ENCODE measurements at places on chromosomes 3 and 15.

GRCh38 chr3:100081986-100082692 lies 32.2 kb downstream of the FILIP1L start:
- DNase-seq, result no peak

DNA sequence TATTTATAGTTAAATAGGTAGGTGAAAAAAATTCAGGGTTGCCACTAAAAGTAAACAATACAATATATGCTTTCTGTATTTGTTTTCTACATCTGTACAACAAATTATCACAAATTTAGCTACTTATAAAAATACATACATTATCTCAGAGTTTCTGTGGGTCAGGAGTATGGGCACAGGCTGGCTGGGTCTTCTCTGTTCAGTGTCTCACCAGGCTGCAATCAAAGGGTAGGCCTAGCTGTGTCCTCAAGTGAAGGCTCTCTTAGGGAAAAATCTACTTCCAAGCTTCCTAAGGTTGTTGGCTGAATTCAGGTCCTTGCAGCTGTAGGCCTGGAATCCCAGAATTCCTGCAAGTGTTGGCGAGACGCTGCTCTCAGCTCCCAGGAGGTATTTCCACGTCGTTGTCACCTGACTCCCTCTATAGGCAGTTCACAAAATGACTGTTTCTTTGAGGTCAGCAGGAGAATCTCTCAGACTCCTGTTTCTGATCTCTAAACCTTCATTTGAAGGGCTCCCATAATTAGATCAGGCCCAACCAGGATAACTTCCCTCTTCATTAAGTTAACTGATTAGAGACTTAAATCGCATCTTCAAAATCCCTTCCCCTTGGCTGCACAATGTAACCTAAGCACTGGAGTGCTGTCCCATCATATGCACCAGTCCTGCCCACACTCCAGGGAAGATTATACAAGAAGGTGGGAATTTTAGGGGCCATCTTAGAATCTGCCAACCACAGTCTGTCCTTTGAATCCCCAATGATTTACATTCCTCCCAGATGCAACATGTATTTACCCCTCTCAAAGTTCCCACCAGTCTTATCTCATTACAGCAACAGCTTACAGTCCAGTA lies 296.6 kb downstream of the SUCLG2 start:
- DNase-seq, result no peak

GRCh38 chr3:185763347-185764005 lies 61.4 kb downstream of the IGF2BP2 start:
- DNase-seq, result no peak

- DNase-seq, result no peak
Measured at GRCh38 chr3:55863028-55863427, 375.9 kb upstream of the WNT5A start.

GRCh38 chr15:65209701-65210643 lies 1.3 kb downstream of the CILP start:
- no peak for DNase-seq

GRCh38 chr3:177889161-177889560 lies 647.1 kb upstream of the KCNMB2 start:
- no peak for DNase-seq

DNA sequence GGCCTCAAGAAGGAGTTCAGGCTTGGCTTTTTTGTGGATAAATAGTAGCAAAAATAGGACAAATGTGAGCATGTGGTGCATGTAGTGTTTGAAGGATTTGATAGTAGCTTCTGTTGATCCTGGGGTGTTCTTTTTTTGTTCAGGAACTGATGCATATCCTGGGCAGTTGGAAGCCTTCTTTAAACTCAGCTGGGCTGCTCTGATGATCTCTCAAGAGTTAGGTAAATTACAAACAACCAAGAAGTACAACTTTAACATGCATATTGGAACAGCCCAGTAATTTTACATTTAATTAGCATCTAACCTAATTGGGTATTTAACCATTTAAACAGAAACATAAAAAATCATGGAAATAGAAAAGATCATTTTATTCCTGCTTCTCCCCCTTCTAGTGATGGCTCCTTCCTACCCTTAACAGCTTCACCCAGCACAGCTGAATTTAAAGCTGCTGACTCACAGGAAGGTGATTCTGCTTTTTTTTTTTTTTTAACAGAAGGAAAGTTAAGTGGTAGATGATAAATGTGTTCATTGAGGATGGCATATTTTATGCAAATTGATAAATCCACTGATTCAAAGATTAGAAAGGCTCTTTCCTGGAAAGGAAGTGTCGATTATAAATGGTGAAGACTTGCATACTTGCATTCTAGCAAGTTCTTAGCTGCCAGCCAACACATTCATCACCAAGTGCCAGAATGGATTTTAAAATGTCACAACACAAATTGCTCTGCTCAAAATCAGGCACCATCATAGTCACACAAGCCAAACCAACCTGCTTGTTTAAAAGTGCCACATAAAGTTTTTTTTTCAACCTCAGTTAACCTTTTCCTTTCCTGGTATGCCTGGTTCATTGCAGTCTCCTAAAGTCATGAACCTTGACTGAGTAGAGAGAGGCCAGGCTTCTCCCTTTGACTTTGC lies 20.0 kb downstream of the SLC35G2 start:
- no peak for DNase-seq

- no peak for DNase-seq
Measured at GRCh38 chr15:38253351-38253781, 730 bp downstream of the SPRED1 start.

- DNase-seq, result no peak
Measured at GRCh38 chr15:95368191-95368590, 962.3 kb upstream of the NR2F2 start.

GRCh38 chr3:97999994-98000393 lies 27.8 kb upstream of the RIOX2 start:
- DNase-seq, result no peak

- no peak for DNase-seq
Measured at GRCh38 chr3:106242781-106243180, 374.0 kb upstream of the CBLB start.

DNA sequence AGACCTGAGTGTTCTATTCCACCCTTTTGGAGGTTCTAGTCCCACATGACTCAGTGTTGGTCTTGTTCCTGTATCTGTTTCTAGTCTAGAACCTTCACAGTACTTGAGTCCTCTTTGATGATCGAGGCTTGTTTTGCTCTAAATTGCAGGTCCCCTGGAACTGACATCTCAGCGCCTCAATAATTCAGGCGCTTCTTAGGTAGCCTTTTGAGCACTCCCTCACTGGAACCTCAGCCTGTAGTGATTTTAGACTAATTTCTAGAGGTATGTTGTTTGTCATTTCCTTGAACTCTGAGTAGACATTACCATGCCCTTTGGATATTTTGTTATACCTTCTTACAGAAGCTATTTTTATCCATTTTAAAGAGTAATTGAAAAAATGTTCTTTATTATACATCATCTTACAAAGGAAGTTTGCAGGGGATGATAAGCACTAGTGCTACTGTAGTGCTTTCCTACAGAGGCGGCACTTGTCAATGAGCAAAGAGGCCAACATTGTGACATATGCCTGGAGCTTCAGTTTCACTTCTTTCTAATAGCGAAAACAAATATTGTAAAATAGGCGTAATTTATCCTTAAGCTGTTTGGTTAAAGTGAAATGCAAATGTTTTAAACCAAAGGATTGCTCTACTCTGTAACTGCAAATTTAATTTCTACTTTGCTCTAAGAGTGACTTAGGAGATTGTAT lies 75.7 kb downstream of the EFL1 start:
- DNase-seq, result no peak

DNA sequence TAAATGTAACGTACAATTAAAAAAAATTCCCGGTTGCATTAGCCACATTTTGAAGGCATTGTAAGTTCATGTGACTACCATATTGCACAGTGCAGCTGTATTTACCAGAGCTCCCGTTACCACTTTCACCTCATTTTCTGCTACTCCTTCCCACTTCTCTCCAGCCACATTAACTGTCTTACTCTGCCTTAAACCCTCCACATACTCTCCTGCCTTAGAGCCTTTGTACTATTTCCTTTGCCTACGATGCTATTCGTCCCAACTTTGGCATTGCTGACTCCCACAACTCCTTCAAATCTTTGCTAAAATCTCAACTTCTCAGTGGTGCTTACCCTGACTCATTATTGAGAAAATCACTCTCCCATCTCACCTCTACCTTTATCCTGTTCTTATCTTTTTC lies 115.2 kb downstream of the CADM2 start:
- DNase-seq, result no peak

- no peak for DNase-seq
Measured at GRCh38 chr3:65939801-65940246, 98.9 kb downstream of the MAGI1 start.

DNA sequence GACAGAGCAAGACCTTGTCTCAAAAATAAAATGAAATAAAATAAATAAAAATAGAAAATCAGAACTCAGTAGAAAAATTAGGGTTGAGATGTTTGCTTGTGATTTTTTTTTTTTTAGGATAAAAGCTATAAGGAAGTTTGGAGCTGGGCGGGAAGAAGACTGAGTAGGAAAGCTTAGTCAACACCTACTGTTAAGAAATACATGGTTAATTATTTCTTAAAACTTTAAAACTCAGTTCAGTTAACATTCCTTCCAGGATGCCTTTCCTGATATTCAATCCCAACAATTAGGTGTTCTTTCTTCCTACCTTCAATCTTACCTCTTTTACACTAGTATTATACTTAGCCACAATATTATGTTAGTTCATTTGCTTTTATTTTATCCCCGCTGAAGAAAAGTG lies 246.2 kb downstream of the LSAMP start:
- no peak for DNase-seq

- no peak for DNase-seq
Measured at GRCh38 chr15:48802257-48802656, 8.6 kb downstream of the CEP152 start.

GRCh38 chr15:36590838-36591237 lies 11.4 kb downstream of the CDIN1 start:
- DNase-seq, result no peak

DNA sequence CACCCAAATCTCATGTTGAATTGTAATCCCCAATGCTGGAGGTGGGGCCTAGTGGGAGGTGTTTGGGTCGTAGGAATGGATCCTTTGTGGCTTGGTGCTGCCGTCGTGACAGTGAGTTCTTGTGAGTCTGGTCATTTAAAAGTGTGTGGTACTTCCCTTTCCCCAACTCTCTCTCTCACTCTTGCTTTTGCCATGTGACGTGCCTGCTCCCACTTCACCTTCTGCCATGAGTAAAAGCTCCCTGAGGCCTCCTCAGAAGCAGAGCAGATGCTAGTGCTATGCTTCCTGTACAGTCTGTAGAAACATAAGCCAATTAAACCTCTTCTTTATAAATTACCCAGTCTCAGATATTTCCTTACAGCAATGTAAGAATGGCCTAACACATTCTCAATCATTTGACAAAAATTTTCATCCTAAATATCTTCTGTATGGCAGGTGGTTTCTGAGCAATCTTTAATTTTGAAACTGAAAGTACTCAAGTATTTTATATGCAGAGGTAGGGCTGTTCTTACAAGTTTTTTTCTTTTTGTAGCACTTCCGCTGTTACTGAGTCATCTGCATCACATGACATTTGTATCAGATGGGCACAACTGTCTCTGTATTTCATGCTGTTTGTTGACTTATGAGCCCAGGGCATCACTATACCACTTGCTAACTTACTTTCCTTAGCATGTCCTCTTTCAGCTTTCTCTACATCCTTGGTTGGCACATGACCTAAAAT lies 8.8 kb downstream of the RPL39L start:
- DNase-seq, result no peak

- no peak for DNase-seq
Measured at GRCh38 chr3:55013145-55013925, 85.5 kb upstream of the LRTM1 start.

DNA sequence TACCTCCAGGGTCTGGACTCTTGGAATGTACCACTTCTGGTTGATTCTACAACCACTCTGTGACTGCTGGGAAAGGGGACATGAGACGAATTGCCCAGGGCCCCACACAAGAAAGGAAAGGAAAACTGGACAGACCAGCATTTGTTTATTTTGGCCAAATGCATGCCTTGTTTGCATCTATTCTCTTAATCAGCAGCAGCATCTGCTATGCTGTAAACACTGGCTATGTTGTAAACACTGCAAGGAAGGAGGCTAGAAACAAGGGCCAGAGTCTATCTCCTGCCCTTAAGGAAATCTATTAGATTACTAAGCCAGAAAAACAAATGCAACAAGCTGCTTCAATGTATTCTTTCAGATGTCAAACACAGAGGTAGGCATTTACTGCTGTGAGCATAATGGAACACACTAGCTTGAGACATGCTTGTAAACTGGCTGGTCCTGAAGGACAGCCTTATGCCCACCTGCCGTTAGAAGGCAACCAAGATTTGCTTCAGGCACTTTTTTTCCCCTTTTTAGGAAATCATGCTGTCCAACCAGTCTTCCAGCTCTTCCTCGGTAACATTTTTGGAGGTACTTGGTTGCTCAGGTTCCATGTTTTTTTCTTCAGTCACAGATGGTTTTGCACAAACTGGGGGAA lies 102.1 kb upstream of the CHRM5 start:
- DNase-seq, result no peak

DNA sequence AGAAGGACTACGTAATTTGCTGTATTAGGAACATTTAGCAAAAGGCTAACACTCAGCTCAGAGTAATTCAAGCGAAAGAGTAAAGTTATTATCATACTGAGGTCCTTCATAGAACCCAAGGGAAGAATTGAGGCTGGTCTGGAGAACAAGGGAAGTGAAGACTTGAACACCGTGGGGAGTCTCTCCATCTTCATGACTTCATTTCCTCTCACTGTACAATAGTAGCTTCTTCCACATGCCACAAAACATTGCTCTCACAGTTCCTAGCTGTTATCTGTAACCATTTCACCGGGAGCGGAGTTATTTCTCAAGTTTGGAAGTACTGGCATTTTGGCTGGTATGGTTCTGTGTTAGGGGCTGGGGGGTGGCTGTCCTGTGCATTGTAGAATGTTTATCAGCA lies 69.7 kb downstream of the MAGI1 start:
- no peak for DNase-seq

- no peak for DNase-seq
Measured at GRCh38 chr15:75191235-75191634, 10.4 kb upstream of the C15orf39 start.

- no peak for DNase-seq
Measured at GRCh38 chr3:12479919-12480427, 4.3 kb upstream of the TSEN2 start.

DNA sequence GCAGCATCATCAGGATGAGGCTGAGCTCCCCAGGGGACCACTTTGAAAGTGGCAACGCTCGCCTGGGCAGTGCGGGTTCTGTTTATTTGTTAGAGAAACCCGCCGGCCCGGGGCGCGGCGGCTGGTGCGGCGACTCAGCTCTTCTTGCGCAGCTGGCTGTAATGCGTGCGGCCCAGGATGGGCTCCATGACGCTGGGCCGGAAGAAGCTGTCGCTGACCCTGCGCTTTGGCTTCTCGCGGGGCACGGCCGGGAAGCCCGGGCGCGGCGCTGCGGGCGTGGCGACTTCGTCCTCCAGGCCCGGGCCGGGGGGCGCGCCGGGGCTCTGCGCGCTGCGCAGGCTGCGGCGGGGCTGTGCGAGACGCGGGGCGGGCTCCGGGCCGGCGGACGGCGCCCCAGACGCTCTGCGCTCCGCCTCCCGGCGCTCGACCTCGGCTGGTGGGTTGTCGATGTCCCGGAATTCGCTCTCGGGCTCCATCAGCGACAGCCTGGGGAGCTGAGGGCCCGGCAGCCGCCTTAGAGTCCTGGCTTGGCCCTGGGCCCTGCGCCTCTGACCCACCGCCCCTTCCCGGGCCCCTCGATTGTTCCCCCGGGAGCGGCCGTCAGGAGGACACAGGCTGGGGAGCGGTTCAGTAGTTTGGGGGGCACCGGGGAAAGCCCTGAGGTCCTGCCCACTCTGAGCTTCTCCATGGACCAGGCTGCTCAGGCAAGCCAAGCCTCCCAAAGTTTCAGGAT lies 10.3 kb upstream of the KIF7 start:
- DNase-seq, result peak; percentile 41

- DNase-seq, result no peak
Measured at GRCh38 chr15:88108991-88109390, 147.5 kb downstream of the NTRK3 start.

- DNase-seq, result peak; percentile 76
Measured at GRCh38 chr3:42539871-42540714, 37.6 kb downstream of the VIPR1 start.

Data from posterior cingulate gyrus (tissue), 11 donors.